ENCODE measurements at places on chromosomes 7 and 10.

GRCh38 chr7:4226524-4226882 lies 455.6 kb upstream of the FOXK1 start:
- no peak for DNase-seq

DNA sequence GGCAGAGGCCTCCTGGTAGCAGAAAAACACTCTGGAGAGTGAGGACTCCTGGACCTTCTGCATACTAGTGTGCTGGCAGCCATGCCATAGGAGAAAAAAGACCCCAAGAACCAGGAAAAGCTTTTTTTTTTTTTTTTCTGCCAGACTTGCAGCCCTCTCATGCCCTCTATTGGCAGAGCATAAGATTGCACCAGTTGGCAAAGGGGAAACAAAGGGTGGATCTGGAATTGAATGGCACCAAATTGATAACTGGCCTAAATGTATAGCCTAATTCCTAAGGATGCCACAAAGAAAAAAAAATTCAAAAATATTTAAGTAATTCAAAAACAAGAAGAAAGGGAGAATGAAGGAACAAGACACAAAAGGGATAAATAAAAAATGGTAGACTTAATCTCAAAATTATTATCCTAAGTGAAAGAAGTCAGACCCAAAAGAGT lies 112.5 kb upstream of the GHITM start:
- peak; percentile 6 for DNase-seq

GRCh38 chr10:35462491-35462934 lies 126.2 kb downstream of the CCNY start:
- no peak for DNase-seq

- DNase-seq = peak; percentile 28
Observed at GRCh38 chr10:11146402-11147171, 128.9 kb downstream of the CELF2 start.

DNA sequence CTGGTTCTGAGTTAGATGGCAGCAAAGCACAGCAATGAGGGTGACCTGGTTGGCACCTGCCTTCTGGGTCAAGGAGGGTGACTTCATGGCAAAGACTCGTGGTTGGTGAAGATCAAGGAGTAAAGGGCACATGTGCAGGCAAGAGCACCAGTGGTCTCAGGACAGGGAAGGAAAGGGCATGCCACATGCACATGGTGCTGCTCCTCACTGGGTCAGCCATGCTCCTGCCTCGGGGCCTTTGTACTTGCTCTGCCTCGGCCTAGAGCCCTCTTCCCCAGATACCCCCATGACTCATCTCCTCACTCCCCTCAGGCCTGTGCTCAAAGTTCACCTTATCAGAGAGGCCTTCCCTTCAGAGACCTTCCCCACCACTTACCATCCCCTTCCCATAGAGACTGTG lies 106.7 kb upstream of the KDM7A start:
- DNase-seq = no peak

DNA sequence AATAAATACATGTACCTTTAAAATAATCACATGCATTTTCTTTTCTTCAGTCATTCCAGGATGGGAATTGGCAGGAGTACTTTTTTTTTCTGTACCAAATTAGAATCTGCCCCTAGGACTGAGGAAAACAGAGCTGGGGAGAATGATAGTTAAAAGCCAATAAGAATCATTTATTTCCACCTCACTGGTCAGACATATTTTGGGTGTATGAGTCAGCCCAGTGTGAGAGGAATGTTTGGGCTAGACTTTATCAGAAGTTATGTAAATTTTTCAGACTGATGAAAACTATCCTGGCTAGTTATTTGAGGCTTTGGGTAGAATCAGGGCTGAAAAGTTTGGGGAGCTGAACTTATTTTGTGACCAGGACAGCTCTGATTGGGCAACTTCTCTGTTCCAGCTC lies 303.1 kb upstream of the NPSR1 start:
- no peak for DNase-seq

- no peak for DNase-seq
Observed at GRCh38 chr7:380139-380485, 90.1 kb downstream of the FOXL3 start.

- no peak for DNase-seq
Observed at GRCh38 chr10:784403-785088, 95.1 kb upstream of the DIP2C start.

DNA sequence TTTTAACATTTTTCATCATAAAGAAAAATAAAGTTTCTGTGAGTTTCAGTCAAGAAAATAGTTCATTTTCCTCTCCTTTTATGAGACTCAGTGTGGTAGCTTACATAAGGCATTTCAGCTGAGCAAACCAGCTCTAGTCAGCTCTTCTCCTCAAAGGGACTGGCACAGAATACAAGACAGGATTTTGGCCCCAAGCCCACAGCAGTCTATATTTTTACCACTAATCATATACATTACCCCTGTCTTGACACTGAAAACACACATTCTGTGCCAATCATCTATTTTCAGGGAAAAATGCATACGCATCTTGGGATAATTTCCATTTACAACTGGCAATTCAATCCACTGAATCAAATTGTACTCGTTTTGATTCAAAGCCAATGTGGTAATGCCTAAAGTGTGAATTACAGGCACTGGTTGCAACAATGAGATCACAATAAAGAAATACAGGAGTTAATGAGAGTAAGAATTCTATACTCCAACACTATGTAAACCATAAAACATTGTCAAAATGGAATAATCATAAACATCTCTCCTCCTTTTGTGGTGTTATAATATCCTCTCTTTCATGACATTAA lies 186.4 kb downstream of the CACNA2D1 start:
- no peak for DNase-seq
